ENCODE measurements at places on chromosomes 5 and 9.

- DNase-seq: no peak
These were observed 46.6 kb downstream of the RAB3C start for GRCh38 chr5:58629271-58630159.

DNA sequence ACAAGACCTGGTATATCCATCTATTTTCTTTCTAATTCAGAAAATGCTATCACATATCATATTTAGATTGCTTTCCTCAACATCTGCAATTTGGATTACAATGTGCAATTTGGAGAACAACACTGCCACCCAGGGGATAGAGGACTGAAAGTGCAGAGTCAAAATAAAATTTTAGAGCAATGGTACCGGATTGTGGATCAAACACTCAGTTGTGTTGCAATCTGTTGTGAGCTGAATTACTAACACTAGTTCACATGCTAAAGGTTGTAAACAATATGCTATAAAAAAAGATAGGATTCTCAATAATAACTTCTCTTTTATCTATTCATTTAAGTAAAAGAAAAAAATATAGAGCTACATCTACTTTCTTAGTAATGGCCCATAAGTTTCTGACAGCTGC, 11.9 kb upstream of the SRFBP1 start:
- DNase-seq: no peak

GRCh38 chr9:121620777-121621449, 30.5 kb upstream of the DAB2IP start:
- no peak for DNase-seq

DNA sequence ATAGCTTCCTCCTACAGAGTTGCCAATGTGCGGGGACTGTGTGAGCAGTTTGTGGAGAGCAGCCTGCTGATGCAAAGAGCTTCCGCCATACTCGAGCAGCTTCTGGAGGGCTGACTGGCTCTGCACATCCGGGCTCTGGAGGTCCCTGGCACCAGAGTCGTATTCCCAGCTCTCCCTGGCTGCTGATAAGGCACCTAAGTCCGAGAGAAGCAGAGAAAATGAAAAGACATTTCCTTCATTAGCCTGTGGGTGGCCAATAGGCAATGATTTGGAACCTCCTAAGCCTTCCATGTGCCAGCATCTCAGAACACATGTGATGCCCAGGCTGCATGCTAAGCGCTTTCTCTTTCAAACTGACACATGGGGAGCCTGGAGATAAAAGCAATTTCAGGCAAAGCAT, 94.3 kb downstream of the TSSK1B start:
- DNase-seq: no peak

GRCh38 chr5:76223696-76224095, 140.5 kb downstream of the SV2C start:
- DNase-seq: no peak

GRCh38 chr9:117073539-117074341, 341.1 kb downstream of the ASTN2 start:
- DNase-seq: no peak

DNA sequence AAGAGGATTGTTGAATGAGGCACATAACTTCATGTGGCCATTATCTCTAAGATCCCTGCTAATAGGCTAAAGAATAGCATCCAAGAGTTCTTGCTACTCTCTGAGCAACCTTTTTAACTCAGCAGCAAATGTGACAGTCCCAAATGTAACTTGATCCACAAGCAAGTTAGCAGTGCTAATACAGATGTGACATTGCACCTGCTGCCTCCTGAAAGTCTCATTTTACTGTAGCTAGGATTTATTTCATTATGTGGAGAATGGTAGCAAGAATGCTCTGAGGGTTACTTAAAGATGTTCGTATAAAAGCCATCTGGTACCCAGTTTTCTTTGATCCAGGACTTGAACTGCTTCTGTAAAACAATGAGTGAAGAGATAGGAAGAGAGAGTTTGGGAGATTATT, 45.8 kb downstream of the CDH10 start:
- DNase-seq: no peak

- no peak for DNase-seq
These were observed 25.5 kb downstream of the FOXI1 start for GRCh38 chr5:170131235-170131634.

DNA sequence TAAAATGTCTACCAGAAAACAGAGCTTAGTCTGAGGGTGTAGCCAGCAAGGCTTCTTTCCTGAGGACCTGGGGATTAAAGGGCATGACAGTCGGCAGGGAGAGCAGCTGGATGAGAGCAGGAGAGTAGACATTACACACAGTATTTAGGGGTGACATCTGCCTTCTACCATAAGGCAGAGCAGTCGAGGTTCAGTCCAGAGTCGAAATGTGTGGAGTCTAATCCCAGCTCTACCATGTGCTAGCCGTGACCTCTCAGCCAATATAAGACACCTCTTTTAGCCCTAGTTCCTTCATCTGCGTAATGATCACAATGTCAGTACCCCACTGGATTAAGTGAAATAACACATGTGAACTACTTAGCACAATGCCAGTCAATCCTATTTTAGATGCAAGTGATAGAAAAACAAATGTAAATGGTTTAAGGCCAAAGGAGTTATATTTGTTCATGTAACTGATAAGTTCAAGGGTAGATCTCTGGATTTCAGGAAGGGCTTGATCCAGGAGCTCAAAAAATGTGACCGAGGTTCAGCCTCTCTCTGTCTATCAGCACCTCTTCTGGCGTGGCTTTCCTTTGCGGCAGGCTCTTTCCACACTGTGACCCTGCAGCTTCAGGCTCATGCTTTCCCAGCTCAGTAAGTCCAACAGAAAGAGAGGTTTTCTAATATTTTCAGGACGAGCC, 16.2 kb upstream of the CPLX2 start:
- DNase-seq: no peak

DNA sequence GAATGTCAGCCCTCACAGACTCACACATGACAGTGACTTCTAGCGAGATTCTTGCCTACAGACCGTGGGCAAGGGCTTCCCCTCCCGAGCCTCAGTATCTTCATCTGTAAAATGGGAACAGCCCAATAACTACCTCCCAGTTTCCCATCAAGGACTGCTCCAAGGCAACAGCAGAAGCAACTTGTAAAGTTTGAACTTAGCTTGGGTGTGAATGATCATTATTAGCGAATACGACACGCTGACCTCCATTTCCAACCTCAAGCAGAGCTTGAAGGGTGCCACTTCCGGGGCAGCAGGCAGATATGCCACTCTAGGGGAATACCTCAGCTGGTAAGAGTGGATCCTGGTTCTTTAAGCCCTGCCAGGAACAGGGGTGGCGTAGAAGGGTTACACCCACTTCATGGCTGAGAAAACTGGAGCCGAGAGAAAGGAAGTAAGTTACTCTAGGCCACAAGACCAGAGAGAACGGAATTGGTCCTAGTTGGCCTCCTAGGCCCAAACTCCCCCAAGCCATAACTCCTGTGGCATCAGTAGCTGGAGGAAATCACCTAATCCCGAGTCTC, 2.0 kb downstream of the RNF44 start:
- no peak for DNase-seq

GRCh38 chr9:70654144-70654543, 239.7 kb upstream of the KLF9 start:
- no peak for DNase-seq

DNA sequence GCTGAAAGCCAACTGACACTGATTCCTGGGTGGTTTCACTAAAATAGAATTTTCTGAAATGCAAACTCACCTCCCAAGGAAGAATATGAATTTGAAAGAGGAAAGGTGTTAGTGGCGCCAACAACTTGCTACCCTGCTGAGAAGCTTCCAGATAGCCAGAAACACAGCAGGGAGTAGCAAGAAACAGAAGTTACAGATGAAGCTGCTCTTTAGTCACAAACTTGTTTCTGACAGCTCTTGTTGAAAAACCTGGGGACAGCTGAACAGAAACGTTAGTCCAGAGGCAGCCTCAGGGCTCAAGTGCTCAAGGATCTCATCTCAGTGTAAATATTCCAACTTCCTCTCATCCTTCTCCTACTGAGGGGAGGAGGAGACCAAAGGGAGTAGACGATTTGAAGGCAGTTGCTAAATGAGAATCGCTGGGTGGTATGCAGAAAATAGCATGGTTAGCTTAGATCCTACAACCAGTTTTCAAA, 184.1 kb downstream of the PDE4D start:
- DNase-seq: no peak
